ENCODE measurements at places on chromosomes 12 and 14.

GRCh38 chr12:90939382-90939781 lies 15.6 kb downstream of the CCER1 start:
- no peak for DNase-seq

- no peak for DNase-seq
These were observed 25.9 kb upstream of the PNMA1 start for GRCh38 chr14:73739899-73740617.

GRCh38 chr12:52801773-52802172 lies 5.9 kb upstream of the KRT3 start:
- no peak for DNase-seq

- DNase-seq: no peak
These were observed 38.7 kb downstream of the PPHLN1 start for GRCh38 chr12:42364692-42365091.

GRCh38 chr14:56422703-56423213 lies 156.8 kb upstream of the TMEM260 start:
- no peak for DNase-seq

DNA sequence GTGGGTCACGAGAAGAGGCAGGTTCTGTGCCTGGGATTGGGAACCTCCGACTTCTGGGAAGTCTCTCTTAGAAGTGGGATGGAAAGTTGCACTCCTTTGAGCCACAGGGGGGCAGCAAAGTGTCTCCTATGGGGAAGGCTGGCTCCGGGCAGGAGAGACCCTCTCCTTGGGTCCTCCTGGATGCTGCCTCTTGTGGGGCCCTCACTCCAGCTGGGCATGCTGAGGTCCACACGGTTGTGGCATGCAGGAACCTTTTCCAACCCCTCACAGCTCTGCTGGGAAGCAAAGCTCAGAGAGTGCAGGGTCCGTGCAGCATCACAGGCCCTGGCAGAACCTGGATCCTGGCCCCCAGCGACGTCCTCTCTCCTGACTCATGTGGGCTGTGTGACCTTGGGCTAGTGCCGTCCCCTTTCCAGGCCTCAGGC lies 17.4 kb downstream of the SDSL start:
- DNase-seq: no peak

DNA sequence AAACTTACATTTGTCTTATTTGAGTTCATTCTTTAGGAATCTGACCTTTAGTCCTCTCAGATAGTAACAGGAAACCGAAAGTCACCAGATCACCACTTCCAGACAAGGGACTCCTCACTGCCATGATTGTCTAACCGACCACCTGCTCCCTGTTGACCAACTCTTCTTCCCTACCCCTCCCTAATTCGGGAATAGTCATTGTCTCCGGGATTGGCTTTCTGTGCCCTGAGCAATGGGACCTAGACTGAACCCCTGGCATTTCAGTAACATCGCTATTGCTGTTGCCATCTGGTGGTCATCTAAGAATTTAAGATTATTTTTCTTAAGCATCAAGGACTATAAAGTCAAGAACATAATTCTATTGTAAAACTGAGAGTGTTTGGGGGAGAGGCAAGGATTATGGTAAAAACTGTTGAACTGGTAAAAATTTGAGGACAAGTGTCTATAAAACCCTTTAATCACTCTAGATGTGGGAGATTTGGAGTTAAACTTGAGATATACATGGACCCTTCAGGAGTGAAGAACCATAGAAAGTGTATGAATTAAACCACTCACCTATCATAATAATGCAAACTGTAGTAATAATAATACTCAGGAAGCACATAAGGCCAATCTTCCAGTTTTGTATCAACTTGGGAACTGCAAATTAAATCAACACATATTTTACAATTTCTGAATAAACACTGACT lies 6.3 kb downstream of the CLEC2A start:
- peak; percentile 7 for DNase-seq

GRCh38 chr12:89858718-89859117 lies 150.1 kb upstream of the ATP2B1 start:
- no peak for DNase-seq

DNA sequence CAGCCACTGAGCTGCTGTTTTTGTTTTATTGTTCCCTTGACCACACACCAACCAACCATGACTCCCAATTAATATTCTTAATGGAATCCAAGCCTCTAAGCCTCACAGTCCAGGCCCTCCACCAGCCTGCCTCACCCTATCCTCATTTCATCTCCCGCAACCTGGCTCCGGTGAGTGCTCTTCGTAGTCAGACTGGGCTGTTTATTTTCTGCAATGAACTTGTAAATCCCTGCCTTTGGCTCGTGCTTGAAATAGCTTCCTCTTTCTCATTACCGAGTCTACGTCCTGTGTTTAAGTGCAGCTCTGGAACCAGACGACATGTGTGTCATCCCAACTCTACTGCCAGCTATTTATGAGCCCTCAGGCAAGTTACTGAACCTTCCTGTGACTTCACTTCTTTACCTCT lies 12.4 kb upstream of the ETFBKMT start:
- DNase-seq: no peak

- DNase-seq: no peak
These were observed 46.3 kb downstream of the KCNA1 start for GRCh38 chr12:4956054-4956453.
